ENCODE measurements at places on chromosomes 5 and 9. TPM values are rescaled to one million over a fixed set of nuclear protein-coding genes. Genes with fewer than 3 reads are reported as not detected.

FAXDC2 gene
- total RNA-seq, result 3.0 TPM

TRIM32 gene
- total RNA-seq, result 15.3 TPM

GABRB2 gene
- not detected for total RNA-seq

STPG3 gene
- not detected for total RNA-seq

GRXCR2 gene
- total RNA-seq, result not detected

LOX gene
- total RNA-seq, result 22.4 TPM

NAIP gene
- total RNA-seq, result 1.4 TPM

PCDHB5 gene
- total RNA-seq, result 0.56 TPM

Data from endothelial cell of coronary artery (primary cell).